ENCODE measurements at places on chromosomes 12 and 14.

DNA sequence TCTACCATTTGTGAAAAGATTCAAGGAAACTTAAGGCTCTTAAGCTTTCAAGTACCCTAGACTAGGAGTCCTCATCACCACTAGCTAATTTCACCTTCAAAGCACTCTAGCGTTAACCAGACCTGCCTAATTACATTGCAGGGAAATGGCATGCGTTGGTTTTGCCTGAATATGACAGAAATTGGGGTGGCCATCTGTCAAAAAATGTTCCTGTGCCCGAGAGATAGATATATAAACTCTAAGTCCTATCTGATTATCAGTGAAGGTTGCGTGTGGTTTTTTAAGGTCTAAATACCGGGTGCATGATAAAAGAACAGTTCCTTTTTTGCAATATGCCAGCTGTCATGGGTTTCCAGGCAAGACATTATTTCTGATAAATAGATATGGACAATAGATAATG is 48.3 kb downstream of the SPRING1 start:
- no peak for DNase-seq
- no peaks in the 10 kb centered on the region for H3K36me3 ChIP-seq
- H3K27me3 ChIP-seq: no peaks in the 10 kb centered on the region

- no peaks in the 10 kb centered on the region for H3K36me3 ChIP-seq
- H3K27ac ChIP-seq: no peak overlapping the region
- H3K4me3 ChIP-seq: no peak overlapping the region
- no peaks in the 10 kb centered on the region for H3K4me1 ChIP-seq
- DNase-seq: no peak
Observed at GRCh38 chr14:90344331-90345238, 12.8 kb upstream of the NRDE2 start.

- H3K36me3 ChIP-seq: no peaks in the 10 kb centered on the region
- H3K27ac ChIP-seq: no peak overlapping the region
- DNase-seq: no peak
- H3K4me1 ChIP-seq: peaks cover 27% of the 10 kb centered on the region
Observed at GRCh38 chr14:59295951-59296350, 107.5 kb downstream of the DAAM1 start.

GRCh38 chr12:74641694-74642093 is 104.1 kb downstream of the ATXN7L3B start:
- DNase-seq: no peak
- H3K4me3 ChIP-seq: no peak overlapping the region
- H3K27me3 ChIP-seq: no peaks in the 10 kb centered on the region
- H3K4me1 ChIP-seq: peaks cover 4% of the 10 kb centered on the region

DNA sequence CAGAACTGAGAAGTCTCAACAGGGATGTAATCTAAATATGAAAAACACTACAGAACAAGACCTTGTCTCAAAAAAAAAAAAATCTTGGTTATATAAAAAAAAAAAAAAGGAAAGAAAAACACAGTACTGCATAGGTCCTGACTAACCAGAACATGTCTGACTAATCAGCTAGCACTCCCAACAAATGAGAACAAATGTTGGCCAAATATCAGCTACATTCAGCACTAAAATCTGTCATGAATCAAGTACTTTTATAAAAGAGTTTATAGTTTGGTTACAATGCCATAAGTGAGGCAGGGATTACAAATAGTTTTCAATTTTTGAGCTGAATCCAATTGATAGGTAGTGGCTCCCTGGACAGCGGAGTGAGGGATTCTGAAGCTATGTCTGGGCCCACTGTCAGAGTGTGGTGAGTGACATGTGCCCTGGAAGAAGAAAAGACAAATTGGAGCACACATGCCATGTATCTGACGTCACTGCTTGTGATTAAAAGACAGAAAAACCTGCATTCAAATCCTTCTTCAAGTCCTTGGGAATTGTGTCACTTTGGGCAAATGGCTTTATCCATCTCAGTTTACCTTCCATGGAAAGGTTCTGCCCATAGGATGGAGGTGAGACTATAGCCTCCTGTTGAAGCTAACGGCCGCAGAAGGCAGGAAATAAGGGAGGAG is 5.6 kb upstream of the FAM234B start:
- no peak overlapping the region for H3K4me3 ChIP-seq
- H3K36me3 ChIP-seq: no peaks in the 10 kb centered on the region
- no peak for DNase-seq
- H3K27me3 ChIP-seq: peaks cover 7% of the 10 kb centered on the region
